ENCODE measurements at places on chromosomes 2 and 18. TPM values are rescaled to one million over a fixed set of nuclear protein-coding genes. Genes with fewer than 3 reads are reported as not detected.

The SNRNP27 gene
- 64.1 TPM for total RNA-seq

The TTR gene
- total RNA-seq: not detected

The UGT1A7 gene
- total RNA-seq: not detected

The VIT gene
- total RNA-seq: 7.9 TPM

The ALPI gene
- total RNA-seq: not detected

The CRYGD gene
- not detected for total RNA-seq

- DNase-seq: no peak
Observed at GRCh38 chr2:144279165-144279564, 240.8 kb downstream of the ZEB2 start.

- no peak for DNase-seq
Observed at GRCh38 chr2:66919286-66919685, 477.8 kb upstream of the ETAA1 start.

GRCh38 chr2:102703748-102704147 is 58.1 kb upstream of the TMEM182 start:
- DNase-seq: no peak

GRCh38 chr2:74390606-74391005 is 10.5 kb upstream of the DCTN1 start:
- DNase-seq: no peak

DNA sequence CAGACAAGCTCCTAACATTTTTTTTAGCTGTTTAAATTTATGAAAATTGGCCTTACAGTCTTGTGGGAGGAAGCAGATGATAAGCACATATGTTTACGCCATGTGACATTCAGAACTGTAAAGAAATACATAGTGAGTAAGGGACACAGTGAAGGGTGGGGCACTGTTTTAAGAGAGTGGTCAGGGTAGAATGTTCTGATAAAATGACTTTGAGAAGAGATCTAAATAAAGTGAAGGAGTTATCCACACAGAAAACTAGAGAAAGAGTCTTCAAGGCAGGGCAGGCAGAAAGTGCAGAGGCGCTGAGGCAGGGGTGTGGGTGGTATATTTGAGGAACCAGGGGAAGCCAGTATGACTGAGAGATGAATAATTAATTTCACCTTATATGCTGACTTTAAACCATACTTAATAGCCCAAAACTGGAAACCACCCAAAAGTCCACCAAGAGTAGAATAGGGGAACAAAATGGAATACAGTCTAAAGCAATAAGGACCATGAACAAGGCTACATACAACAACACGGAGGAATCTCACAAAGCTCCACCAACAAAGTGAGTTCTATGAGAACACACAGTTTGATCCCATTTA is 8.6 kb downstream of the MREG start:
- no peak for DNase-seq

DNA sequence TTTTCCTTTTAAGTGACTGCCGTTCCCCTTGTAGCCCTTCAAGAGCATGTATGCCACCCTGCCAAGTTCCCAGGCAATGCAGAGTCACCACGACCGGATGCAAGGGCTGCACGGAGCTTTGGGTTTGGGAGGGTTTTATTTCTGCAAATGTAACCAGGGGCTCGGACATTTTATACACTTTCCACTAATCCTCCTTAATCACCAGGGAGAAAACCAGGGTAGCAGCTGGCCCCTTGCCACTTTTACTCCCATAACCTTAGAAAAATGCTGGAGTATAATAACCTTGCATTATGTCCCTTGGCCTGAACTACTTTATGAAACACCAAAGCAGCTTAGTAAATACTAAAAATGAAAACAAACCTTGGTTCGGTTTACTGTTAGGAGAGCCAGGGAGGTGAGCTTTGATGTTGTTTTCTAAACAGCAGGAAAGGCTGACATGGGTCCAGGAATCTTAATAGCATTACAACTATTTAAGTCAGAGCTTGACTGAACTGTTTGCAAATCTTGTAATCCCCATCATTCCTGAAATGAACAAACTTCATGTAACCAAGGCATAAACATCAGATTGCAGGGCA is 152.8 kb upstream of the RIOK3 start:
- peak; percentile 52 for DNase-seq
